ENCODE measurements at places on chromosomes 12 and 14. TPM values are rescaled to one million over a fixed set of nuclear protein-coding genes. Genes with fewer than 3 reads are reported as not detected.
A peak's percentile ranks its signal among the peaks of the same experiment; 100 is the strongest.

DNA sequence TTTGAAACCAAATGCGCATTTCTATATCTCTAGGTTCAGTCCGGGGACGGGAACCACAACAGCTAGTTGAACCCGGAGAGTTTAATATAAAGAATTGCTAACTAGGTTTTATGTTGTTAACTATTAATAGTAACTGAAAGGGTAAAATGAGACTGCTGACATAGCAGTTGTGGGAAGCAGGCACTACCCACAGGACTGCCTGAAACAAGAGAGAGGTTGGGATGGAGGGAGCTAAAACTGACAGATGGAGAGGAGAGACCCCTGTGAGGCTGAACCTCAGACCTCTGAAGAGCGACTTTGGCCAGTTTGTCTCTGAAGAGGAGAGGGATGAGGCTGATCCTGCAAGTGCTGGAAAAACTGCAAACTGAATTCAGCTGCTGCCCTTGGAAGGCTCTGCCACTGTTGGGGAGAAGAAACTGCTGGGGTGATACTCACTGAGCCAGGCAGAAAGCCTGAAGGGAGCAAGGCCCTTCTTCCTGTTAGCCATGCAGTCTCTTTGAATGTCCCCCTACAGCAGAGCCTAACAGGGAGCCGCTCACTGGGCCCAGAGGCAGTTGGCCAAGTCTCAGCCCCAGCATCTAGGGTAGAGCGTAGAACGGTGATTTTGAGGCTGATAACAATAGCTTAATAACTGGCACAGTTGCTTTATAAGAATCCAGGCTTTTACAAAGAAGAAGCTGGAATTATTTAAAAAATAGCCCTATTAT, 172.2 kb downstream of the NPAS3 start:
- no peak for DNase-seq

GALNT8 gene
- polyA plus RNA-seq: 1.3 TPM

GRCh38 chr12:50102131-50102531, 1.7 kb upstream of the GPD1 start:
- no peak for DNase-seq

GRCh38 chr14:48792376-48793024, 793.7 kb downstream of the RPS29 start:
- DNase-seq: peak; percentile 25

SLC10A1 gene
- 2.9 TPM for polyA plus RNA-seq

IL26 gene
- not detected for polyA plus RNA-seq

MYH6 gene
- polyA plus RNA-seq: 0.97 TPM

- no peak for DNase-seq
These were observed 4.0 kb downstream of the PFKM start for GRCh38 chr12:48123169-48123568.

- no peak for DNase-seq
These were observed 323.8 kb downstream of the APAF1 start for GRCh38 chr12:98968896-98969295.

GRCh38 chr14:68735856-68736255, 57.0 kb downstream of the ZFP36L1 start:
- no peak for DNase-seq

OAS1 gene
- 18.6 TPM for polyA plus RNA-seq

DNA sequence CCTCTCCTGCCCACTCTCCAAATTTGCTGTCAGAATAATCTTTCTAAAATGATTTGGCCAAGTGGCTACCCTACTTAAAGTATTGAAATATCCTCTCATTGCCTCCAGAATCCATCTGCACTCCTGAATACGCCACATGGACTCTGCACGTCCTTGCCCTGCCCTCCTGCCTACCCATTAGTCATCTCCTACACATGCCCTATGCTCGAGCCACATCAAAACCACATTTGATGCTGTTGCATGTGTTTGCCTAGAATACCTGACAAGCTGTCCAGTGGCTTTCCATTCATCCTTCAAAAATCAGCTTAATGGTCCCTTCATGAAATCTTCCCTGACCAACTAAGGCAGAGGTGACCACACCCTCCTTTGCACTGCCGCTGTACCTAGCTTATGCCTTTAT, 17.0 kb downstream of the VCPKMT start:
- DNase-seq: no peak

YARS2 gene
- polyA plus RNA-seq: 34.2 TPM

FBXO34 gene
- 31.6 TPM for polyA plus RNA-seq

DNA sequence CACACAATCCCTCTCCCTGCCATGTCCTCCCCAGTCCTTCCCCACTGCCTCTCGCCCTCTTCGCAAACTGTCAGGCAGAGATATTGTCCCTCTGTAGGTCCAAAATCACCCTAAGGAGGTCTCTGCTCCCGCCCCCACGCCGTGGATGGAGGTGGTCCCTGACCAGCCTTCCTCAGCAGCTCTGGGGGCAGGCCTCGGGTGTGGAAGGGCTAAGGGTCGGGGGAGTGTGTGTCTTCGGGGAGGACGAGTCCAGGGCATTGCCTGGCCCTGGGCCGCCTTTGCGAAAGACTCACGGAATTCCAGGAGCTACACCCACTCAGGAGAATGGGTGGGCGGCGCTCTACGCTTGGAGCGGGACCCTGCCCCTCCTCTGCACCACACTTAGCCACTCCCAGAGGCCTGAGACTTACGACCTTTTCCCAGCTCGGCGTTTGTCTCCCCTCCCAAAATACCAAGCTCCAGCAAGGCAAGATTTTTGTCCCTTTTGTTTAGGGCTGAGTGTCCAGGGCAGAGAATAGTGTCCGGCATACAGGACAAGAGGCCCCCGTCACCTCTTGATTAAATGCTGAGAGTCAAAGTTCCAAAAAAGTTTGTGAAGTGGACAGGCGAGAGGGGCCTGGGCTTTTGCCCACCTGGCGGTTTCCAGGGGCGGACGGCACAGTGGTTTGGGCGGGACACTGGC, 881 bp downstream of the PYGL start:
- DNase-seq: peak; percentile 58

GRCh38 chr14:71682337-71682736, 249.9 kb upstream of the RGS6 start:
- DNase-seq: no peak

DNA sequence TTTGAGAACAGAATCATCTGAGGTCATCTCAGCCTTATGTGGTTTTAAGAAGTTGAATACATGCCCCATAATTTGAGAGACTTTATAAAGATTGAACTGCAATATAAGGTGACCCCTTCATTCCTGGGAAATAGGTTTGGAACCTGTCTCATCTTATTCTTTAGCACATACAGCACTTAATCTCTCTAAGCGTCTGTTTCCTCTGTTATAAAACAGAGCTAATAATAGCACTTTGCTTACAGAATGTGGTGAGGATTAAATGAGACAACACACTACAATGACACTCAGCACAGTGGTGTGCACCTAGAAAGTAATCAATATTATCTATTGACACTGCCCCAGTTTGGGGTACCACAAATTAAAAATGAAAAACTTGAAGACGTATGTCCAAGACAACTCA, 102.1 kb downstream of the DUSP6 start:
- no peak for DNase-seq

MMP19 gene
- polyA plus RNA-seq: 10.8 TPM

DNA sequence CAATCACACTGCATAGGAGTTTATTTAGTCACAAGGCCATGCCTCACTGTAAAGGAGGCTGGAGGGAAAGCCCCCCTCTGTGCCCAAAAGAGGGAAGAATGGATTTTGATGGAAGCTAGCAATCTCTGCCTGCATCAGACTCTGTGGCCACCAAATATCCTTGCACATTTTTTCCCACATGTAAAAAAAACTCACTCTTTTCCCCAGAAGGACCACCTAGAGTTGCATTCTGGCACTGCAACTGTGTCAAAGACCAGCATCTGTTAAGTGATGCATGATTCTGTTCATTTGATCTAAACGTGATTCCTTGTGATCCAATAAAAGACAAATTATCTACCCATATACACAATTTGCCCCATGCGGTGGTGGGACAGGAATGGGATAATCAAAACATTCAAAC, 8.0 kb downstream of the RHOJ start:
- DNase-seq: no peak

GRCh38 chr14:33347796-33348195, 409.1 kb downstream of the NPAS3 start:
- DNase-seq: no peak

DNA sequence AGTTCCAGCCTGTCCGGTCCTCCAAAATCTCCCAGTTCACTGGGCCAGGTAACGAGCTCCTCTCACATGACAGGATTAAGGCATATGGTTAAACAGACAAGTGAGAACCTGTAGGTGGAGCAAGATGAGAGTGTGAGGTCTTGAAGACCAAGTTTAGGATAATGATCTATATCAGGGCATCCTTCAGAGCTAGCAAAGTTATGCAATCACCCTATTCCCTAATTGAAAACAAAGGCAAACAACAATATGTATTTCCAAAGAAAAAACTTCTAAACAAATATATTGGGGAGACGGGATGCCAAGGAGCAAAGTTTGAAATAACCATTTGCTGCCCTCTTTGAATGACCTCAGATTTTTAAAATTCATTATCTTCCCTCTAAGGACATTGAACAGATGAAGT, 571.2 kb downstream of the BCL11B start:
- no peak for DNase-seq

GRCh38 chr12:77493302-77494168, 337.2 kb upstream of the NAV3 start:
- no peak for DNase-seq

DNA sequence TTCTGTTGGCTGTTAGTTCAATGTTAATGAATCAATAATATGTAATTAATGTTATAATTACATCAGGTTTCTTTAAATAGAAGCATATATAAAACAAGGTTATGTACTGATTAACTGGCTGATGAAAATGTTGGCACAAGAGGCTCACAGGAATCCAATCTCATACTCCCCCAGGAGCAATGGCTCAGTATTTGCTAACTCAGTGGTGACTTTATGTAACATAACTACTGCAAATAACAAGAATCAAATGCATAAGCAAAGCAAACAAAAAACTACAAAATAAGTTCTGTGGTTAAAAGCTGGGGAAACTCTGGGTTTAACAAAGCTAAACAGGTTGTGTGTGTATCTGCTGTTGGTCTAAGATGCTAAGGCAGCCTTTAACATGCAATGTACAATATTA, 27.7 kb upstream of the BBS10 start:
- no peak for DNase-seq

MSI1 gene
- 4.4 TPM for polyA plus RNA-seq

TMPO gene
- polyA plus RNA-seq: 28.1 TPM

GRCh38 chr14:105285174-105285573, 15.6 kb downstream of the BRF1 start:
- DNase-seq: no peak

- peak; percentile 25 for DNase-seq
These were observed 565 bp upstream of the KLHL42 start for GRCh38 chr12:27779416-27779919.

DNA sequence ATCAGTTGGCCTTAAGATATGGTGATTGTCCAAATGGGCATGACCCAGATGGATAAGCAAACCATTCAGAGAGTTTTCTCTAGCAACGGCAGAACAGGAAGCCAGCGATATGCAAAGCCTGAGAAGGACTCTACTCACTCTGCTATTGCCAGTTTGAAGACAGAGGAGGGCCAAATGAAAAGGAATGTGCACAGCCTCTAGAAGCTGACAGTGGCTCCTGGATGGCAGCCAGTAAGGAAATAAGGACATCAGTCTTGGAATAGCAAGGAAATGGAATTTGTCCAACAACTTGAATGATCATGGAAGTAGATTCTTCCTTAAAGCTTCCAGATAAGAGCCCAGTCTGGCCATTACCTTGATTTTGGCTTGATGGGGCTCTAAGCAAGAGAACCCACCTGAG, 60.0 kb downstream of the TMTC2 start:
- DNase-seq: no peak

DNA sequence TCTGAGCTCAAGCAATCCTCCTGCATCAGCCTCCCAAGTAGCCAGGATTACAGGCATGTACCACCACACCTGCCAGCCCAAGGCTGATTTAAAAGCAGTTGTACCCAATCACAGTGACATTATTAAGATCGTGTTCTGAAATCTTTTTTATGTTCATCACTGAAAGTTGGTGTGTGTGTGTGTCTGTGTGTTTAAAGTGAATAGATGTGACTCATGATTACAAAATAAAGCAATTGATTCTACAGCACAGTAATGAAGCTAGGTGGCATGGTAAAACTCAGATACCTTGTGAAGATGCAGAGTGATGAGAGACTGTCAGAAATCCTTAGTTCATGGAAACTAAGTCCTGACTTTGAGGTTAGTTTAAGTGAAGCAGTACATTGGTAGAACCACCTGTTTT, 74.2 kb upstream of the ATP2B1 start:
- DNase-seq: no peak

- DNase-seq: no peak
These were observed 41.6 kb downstream of the KITLG start for GRCh38 chr12:88538697-88539096.

DNA sequence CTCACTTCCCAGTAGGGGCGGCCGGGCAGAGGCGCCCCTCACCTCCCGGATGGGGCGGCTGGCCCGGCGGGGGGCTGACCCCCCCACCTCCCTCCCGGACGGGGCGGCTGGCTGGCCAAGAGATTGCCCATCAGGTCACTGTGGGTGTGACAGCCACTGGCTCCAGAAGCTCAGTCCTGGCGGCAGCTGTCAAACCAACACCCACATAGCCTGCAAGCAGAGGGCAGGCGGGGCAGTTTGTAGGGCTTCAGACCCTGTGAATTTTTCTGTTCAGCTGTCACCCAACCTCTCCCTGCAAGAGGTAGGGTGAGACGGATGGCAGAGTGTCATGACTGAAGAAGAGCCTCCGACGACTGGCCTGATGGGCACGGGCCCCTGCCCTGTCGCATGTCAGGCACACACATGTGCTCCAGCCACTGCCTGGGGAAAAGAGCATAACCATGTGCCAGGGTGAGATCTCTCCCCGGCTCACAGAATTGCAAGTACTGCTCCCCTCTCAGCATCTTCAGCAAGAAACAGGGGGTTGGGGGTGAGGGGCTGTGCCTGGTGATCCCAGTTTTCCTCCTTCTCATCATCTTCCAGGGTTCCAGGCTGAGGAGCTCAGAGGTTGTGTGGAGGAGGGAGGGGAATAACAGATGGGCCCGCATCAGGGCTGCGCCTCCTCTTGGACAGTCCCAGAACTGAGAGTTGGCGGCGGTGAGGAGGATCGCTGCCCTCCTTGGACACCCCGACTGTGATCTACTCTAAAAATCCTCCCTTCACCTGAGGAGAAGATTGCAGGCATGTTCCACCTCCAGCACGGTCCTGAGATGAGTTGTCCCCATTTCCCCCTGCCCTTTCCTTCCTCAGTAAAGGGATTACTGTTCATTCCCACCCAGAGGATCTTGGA, 11.2 kb upstream of the PRPH start:
- no peak for DNase-seq

DNA sequence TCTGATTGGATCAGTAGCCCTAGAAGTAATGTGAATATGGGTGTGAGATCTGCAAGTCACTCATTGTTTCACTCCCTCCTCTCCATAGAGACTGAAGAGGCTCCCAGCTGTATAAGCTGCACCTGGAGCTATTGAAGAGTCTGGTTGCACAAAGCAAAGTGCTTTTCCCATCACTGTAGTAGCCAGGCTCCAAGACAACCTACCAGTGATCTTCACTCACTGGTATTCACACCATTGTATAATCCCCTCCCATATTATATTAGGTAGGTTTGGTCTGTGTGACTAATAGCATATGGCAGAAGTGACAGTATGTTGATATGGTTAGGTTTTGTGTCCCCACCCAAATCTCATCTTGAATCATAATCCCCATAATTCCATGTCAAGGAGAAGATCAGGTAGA, 64.4 kb downstream of the ZFC3H1 start:
- no peak for DNase-seq

PPP4R4 gene
- polyA plus RNA-seq: 1.0 TPM

Data from hepatocyte (in vitro differentiated cells).